ENCODE measurements at places on chromosomes 1 and 21.

DNA sequence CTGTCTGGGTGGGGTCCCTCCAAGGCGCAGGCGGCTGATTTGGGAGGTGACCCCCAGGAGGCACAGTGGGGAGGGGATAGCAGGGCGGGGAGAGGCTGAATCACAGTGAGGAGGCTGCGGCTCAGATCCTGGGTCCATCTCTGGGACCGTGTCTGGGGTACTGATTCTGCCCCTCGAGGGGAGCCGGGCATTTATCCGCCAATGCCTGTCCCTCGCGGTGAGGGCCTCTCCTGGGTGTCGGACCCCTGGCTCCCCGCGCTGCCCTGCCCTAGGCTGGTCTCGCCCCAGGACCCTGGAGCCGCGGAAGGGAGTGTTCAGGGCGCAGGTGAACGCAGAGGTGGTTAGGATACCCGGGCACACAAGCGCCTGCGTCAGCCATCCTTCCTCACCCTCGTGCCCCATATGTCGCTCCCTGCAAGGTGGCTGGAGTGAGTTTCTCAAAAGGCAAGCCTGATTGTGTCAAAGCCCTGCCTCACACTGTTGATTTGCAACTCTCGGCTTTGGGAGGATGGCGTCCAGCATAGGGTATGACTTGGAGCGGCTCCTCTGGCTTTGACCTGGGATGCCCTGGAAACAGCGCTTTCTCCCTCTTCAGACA lies 530.9 kb downstream of the PTPRU start:
- DNase-seq: no peak

GRCh38 chr1:185166106-185166505 lies 9.1 kb downstream of the SWT1 start:
- no peak for DNase-seq

DNA sequence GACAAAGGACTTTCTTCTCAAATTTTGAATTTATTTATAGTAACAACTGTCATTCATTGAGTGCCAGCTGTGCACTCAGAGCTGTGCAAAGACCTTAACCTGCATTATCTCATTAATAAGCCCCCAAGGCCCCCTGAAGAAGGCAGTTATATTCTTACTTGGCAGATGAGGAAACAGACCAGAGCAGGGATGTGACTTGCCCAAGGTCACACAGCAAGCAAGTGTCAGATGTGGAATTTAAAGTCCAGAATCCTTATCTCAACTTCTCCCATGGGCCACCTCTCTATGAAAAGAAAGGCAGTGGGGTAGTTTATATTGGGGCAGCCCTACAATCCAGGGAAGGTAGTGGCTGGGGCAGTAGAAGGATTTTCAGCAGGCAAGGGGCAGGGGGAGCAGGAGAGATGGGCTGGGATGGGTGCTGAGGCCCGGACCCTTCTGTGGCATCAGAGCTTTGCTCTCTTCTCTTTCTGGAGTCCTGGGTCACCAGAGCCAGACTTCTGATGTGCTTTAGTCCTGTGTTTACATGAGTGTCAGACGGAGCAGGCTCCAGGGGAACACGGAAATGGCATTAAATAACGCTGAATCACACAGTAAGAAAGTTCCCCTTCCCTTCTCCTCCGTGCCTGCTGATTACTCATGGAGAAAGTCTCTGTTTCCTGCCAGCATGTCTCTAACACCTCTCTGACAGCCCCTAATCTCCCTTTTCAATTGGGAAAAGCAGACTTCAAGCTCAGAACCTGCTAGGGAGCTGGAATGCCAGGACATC lies 39.5 kb downstream of the EPHB2 start:
- no peak for DNase-seq

GRCh38 chr1:157878059-157878458 lies 36.5 kb upstream of the CD5L start:
- DNase-seq: no peak

DNA sequence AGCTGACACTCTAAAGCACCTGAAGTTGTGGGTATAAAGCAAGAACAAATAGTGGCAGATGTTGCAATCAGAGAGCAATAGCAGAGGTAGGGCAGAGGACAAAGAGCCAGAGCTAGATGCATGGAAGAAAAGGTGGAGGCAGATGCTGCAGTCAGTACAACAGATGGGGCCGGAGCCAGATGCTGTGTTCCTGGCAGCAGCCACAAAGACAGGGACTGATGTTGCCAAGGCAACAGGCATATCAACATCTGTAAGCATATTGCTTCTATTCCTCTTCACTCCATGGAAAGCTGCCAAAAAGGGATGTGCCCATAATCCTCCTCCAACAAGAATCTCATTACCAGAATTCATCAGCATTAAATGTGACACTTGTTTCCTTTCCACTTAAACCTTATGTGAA lies 108.0 kb downstream of the TNNI3K start:
- DNase-seq: peak; percentile 1

DNA sequence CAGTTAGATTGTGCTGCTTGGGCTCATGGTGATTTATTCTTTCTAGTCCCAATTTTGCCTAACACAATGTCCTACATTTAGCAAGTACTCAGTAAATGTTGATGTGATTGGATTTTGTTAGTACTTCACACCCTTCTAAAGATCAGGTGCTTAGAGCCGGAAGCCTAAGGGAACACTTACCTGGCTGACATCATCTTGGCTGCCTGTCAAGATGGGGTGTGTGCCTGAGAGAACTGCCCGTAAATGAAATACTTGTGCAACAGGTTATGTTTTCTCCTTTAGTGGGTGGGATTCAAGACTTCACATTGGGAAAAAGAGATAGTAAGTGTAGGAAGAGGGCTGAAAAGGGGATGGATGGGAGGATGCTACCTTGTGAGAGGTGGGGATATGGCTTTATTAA lies 75.5 kb upstream of the MACF1 start:
- no peak for DNase-seq

GRCh38 chr1:93531193-93531592 lies 83.3 kb downstream of the FNBP1L start:
- no peak for DNase-seq

- DNase-seq: no peak
These were observed 17.1 kb downstream of the EPHA2 start for GRCh38 chr1:16138772-16139221.

DNA sequence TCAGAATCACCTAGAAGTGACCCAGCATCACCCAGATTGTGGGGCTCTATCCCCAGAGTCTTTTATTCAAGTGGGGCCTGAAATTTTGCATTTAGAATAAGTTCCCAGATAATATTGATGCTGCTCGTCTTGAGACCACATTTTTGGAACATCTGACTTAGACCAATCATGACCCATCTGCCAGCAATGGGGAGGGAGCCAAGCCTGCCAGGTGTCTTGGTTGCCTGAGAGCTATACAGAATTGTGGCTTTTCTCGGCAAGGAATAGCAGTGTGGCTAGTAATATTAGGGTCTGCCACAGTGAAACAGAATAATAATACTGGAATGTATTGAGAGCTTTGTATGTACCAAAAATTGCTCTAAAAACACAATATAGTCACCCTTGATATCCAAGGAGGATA lies 31.1 kb upstream of the RGS8 start:
- DNase-seq: no peak

- DNase-seq: no peak
These were observed 8.2 kb upstream of the TARBP1 start for GRCh38 chr1:234486858-234487840.

- no peak for DNase-seq
These were observed 35.9 kb downstream of the MAP3K7CL start for GRCh38 chr21:29166323-29166722.

- no peak for DNase-seq
These were observed 93.2 kb downstream of the CTH start for GRCh38 chr1:70504176-70504820.

DNA sequence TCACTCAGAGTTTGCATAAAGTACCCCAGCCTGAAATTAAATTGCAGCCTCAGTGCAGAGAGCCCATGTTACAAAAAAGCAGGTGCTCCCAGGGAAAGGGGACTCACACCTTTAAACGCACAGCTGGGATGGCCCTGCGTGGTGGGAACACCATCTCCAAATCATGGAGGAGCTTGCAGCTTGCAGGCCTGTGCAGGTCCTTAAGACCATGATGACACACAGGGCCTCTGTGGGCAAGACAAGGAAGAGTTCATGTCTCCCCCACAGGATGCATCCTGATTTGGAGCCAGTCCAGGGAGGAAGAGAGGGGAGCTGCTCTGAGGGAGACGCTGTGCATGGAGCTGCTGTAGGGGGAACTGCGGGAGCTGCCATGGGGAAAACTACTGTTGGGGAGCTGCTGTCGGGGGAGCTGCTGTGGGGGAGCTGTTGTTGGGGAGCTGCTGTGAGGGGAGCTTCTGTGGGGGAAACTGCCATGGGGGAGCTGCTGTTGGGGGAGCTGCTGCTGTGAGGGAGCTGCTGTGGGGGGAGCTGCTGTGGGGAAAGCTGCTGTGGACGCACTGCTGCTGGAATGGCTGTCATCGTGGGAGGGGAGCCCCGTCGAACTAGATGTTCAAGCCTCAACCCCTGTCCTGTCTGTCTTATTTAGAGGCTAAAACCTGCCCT lies 113.9 kb downstream of the MATN1 start:
- no peak for DNase-seq

DNA sequence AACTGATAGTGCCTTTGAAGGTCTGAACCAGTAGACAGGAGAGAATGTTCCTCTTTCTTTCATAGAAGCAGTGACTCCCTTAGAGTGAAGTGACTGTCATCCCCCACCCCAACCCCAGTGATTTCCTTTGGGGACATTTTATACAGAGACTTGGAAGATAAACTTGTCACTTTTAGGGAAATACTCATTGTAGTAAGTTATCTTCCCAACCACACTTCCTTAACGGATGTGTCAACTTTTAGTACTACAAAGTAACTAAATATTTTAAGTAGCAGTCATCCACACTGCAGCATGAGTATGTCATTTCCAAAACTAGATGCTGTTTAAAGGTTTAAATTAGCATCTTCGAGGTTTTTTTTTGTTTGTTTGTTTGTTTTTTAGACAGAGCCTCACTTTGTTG lies 13.7 kb downstream of the LRRC8B start:
- no peak for DNase-seq

- DNase-seq: no peak
These were observed 411.6 kb upstream of the ZRANB2 start for GRCh38 chr1:71492298-71493041.

DNA sequence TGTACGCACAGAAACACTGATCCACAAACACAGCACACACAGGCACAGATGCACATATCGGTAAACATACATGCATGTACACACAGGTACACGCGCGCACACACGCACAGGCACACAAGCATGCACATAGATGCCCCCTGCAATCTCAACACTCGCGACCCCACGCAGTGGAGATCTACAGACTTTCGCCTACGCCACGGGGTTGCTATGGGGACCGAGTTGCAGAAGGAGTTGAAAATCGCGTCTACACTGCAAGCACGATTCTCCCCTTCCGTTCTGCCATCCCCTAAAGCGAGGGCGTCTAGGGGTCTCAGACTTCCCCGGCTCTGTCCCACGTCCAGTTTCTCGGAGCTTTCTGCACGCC lies 826 bp downstream of the TRIM17 start:
- no peak for DNase-seq

DNA sequence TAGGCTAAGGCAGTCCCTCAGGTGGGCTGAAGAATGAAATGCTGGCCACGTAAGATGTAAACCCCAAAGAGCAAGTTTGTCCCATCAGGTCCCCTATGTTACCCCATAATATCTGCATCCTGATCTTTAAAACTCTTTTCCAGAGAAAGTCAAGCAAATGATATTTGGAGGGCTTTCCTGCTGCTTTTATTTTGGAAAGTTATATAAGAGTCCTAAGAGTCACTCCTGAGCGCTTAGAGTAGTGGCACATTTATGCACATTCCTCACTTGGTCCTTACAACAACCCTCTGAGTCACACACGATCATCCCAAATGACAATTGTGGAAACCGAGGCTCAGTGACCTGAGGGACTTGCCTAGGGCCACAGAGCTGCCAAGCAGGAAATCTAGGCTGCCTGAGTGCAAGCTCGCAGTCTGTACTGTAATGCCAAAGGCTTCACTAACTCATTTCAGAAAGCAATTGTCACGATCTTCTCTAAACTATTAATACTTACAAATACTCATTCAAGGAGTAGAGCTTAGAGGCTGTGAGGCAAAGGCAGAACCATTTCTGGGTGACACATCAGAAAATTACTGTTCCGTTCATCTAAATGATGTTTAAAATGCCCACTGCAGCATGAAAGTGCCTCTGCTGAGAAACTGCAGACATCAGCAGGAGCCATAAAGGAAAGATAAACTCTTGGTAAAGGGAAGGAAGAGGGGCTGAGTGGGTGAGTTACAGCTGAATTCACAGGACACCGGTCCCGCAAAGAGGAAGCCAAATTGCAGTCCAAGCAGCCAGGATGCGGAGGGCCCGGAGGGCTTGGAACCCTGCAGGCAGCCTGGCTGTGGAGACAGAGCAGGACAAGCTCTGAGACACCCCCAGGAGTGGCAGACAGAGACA lies 30.8 kb downstream of the CAPZB start:
- no peak for DNase-seq

DNA sequence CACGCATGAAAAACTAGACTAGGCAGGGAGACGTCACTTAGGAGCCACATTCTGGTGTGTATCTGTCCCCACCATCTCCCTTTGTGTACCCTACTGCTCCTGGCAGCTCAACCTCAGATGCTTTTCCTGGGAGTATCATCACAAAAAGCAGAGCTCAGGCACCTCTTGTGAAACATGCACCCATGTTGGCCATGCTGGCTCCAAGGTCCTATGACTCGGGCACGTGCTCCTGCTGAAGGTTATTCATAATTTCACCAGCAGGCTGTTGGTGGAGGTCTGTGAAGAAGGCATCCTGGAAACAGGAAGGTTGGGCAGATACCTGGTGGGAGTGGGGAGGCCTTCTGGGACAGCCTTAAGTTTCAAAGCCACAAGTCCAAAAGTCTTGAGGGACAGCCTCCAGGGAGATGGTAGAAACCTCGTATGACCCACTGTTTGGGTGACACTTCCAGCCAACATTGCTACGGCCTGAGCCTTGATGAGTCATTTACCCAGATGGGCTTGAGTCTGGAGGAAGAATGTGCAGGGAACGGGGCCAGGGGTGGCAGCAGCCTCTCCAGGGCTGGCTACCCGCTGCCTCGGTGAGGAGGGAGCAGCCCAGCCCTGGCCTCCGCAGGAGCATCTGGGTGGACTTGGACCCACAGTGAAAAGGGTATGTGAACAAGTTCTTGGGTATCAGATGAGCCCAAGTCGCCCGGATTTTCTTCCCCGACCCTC lies 75.8 kb downstream of the PGBD5 start:
- no peak for DNase-seq

GRCh38 chr1:85464497-85465098 lies 361 bp downstream of the DDAH1 start:
- no peak for DNase-seq

All from iPS DF 19.7 (cell line).